ENCODE measurements at places on chromosomes 1 and 21.

- no peak for DNase-seq
These were observed 129.3 kb upstream of the KIF26B start for GRCh38 chr1:245025525-245025924.

- no peak for DNase-seq
These were observed 13.0 kb downstream of the FAM20B start for GRCh38 chr1:179038528-179039281.

DNA sequence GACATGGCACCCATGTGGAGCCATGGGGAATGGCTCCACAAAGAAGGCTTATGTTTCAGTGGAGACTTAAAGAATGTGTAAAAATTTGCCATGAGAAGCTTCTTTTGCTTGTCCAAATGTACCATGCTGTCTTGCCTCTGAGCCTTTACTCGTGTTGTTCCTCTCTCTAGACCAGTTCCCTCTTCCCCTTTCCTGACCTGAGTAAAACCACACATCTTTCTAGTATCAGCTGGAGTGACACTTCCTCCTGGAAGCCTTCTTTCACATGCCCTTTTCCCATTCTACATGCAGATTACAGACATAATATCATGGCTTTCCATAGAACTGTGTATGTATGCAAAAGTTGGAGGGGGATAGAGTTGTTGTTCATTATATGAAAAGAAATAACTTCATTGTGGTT, 13.6 kb upstream of the GPX7 start:
- no peak for DNase-seq

GRCh38 chr1:61299463-61299862, 217.1 kb downstream of the NFIA start:
- no peak for DNase-seq

DNA sequence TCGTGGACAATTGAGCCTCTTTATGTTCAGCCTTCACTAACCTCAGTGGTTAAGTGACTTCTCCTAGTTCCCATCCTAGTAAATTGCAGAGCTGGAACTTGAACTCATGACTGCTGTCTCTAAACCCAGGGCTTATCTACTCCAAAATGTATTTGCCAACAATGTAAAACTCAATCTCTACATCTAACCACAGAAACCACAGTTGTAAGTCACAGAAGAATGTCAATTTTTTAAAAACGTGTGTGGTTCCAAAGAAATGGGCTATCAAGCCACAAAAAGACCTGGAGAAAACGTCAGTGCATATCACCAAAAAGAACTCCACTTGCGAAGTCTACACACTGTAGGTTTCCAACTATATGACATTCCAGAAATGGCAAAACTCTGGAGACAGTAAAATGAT, 172.6 kb upstream of the HMCN1 start:
- DNase-seq: peak; percentile 90

Data from fibroblast of skin of right quadriceps (primary cell).